ENCODE measurements at places on chromosomes 2 and 18.
A peak's percentile ranks its signal among the peaks of the same experiment; 100 is the strongest.

DNA sequence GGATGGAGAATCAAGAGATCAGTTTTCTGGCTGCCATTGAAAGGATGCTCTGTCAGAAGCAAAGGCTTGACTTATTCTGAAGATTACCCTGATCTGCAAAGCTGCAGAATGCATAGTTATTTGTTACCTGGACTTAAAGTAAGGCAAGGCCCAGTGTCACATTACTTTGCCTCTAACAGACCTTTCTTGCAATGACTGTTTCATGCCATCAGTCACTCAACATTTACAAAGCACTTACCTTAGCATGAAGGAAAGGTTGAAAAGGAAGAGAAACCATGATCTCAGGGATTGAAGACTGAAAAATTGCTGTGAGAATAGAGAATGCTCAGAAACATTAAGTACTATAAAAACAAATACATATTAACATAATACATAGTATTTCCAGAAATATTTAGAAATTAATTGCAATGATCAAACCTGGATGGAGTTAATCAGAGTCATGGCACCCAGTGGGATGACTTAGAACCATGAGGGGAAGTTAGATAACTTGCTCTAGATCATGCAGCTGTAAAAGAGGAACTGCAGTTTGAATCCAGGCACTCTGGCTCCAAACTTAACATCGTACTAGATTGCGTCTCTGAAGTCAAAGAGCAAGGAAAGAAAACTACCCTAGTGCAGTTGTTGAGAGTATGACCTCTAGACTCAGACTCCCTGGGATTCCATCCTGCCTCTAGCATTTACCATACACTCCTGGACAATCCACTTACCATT, 26.5 kb upstream of the FAM117B start:
- DNase-seq = no peak

DNA sequence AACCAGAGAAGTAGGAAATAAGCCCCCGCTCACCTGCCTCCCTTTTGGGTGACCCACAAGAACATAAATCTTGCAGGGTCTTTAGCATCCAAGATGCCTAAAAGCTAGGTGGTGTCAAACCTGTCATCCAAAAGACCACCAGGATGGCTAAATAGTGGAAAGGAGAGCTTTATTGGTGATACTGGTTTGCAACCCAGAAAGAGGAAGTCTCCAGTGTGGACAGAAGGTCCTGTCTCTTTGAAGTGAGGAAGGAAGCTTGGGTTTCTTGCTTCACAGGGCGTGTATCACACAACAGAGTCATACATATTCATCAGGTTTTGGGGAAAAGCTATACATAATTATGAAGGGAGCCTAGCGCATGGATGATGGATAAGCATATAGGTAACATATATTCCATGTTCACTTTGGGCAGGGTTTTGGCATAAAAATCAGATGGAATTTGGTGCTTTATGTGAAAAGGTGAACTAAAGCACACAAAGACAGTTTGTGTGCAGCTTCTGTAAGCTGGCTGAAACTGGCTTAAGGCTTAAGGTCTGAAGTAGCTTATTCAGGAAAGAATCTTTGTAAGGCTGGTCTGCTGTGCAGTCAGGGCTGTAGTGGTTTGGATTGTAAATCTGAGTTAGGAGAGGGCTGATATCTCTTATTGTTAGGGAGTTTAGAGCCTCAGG, 102.2 kb upstream of the MSH2 start:
- DNase-seq = no peak

DNA sequence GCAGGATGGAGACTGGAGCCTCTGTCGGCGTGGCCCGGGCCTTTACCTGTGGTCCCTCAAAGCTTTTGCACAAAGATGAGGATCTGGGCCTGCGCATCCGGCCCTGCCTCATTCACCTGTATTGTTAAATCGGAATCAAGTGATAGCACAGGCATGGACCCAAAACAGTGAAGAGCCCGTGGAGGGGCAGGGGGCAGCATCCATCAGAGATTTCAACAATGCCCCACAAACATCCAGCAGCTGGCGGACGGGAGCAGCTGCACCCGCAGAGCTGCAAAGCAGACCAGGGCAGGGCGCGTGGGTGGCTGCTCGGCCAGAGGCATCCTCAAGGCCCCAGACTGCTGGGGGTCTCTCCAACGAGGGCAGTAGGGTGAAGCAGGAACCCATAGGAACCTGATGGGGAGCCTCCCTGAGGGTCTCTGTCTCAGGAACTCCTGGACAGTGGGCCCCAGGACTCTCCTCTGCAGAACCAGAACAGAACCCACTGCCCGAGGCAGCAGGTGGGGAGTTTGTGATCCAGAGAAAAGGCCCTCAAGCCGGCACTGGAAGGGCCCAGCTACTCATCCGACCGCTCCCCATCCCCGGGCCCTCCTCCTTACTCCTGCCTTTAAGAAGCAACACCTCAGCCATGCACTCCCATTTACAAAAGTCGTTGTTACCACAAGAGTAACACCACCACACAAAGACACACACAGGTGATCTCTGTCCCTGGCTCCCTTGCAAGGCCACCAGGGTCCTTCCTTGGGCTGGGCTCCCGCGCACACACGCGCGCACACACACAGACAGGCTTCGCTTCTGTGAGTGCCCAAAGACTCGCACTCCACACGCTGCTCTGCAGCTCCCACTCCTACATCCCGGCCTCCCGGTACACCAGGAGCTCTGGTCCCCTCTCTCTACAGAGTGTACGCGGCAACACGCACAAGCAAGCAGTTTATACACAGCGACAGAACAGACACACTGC, 28.8 kb downstream of the HDAC4 start:
- peak; percentile 50 for DNase-seq

DNA sequence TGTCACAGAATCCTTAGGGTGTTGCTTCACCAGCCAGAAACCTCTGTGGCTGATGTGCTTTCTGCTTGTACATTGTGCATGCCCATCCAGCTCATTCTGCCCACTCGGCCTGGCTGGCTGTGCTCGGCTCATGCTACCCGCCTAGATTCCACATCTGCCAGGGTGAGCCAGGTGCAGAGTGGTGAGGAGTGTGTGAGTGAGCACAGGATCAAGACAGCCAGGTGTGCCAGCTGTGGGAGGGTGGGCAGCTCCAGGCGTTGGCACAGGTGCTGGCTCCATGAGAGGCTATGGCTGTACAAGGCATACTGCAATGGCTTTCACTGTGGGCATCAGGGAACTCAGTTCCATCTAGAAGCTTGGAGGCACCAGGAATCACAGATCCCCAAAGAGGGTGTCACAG, 1321.8 kb upstream of the CRIM1 start:
- DNase-seq = no peak

GRCh38 chr18:37306432-37306831, 259.2 kb downstream of the CELF4 start:
- no peak for DNase-seq

- DNase-seq = no peak
These were observed 28.8 kb downstream of the HADHB start for GRCh38 chr2:26273501-26273900.

GRCh38 chr2:162473986-162474385, 130.1 kb downstream of the GCA start:
- DNase-seq = no peak

- DNase-seq = peak; percentile 72
These were observed 8.0 kb downstream of the TMBIM1 start for GRCh38 chr2:218284106-218284811.

DNA sequence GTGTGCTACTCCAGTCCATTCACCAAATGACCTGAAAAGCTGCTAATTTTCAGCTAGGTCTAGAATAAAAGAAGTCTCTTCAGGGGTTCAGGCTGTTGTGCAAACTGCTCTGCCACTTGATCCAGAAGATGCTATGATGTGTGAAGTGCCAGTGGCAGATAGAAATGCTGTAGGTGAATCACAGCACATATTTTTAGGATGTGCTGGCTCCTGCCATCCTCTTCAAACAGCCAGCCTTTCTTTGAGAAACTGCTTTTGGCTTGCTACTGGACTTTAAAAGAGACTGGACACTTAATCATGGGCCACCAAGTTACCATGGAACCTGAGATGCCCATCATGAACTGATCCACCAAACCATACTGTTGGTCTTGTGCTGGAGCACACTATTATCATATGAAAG, 322.1 kb downstream of the EN1 start:
- no peak for DNase-seq

DNA sequence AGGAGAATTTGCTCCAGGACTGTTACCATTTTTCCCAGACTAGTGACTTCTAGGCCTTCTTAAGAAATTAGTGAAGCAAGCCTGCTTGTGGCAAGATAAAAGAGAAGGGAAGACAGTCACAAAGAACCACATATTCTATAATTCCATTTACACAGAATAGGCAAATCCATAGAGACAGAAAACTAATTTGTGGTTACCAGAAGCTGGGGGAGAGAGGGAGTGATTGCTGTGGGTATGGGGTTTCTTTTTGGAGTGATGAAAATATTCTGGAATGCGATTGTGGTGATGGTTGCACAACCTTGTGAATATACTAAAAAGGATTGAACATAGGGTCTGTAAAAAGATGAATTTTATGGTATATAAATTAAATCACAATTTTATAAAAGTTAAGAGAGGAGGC, 37.5 kb upstream of the SIX2 start:
- DNase-seq = no peak

- DNase-seq = no peak
These were observed 140.9 kb downstream of the TWIST2 start for GRCh38 chr2:238988752-238989151.

- no peak for DNase-seq
These were observed 58.0 kb downstream of the ANTXR1 start for GRCh38 chr2:69070969-69071368.
